ENCODE measurements at places on chromosomes 2 and 18.

DNA sequence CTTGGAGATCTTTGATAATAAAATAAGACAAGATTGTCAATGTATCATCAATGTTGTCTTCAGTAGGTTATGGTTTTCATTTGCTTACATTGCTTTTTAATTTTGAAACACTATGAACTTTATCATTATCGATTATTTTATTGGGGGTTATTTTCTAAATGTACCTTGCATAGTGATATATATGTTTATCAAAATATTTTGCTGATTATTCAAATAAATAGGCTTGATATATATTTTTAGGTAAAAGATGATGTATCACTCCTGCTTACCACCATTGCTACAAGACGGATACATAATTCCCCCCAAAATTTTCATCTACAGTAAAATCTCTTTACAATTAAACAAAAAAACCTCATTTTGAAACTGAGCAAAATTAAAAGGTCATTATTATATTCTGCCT, 293.8 kb downstream of the SUCLG1 start:
- DNase-seq, result no peak

- DNase-seq, result no peak
These were observed 62.4 kb downstream of the ZDBF2 start for GRCh38 chr2:206336861-206337260.

- no peak for DNase-seq
These were observed 598 bp downstream of the CCDC93 start for GRCh38 chr2:118013221-118013723.

GRCh38 chr2:8872821-8873432, 35.5 kb upstream of the KIDINS220 start:
- peak; percentile 65 for DNase-seq

DNA sequence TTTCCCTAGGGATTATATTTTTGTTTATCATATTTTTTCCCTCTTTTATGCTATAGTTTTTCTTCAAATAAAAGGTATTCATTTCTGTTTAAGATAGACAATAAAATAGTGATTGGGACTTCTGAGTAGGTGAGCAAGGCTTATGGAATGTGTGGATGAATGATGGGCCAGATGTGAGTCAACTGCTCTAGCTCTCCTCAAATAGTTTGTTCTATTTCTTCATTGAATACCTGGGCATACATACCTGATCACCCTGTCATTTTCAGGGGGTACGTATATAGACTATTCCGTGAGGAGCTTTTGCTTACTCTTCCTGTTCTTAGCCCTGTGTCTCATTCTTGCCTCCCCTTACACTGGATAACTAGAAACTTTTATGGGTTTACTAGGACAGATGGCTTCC, 41.9 kb downstream of the BABAM2 start:
- DNase-seq, result no peak

- peak; percentile 10 for DNase-seq
These were observed 139.4 kb downstream of the AKAIN1 start for GRCh38 chr18:5057386-5058348.

- DNase-seq, result no peak
These were observed 86.7 kb downstream of the L3MBTL4 start for GRCh38 chr18:6327895-6328620.

DNA sequence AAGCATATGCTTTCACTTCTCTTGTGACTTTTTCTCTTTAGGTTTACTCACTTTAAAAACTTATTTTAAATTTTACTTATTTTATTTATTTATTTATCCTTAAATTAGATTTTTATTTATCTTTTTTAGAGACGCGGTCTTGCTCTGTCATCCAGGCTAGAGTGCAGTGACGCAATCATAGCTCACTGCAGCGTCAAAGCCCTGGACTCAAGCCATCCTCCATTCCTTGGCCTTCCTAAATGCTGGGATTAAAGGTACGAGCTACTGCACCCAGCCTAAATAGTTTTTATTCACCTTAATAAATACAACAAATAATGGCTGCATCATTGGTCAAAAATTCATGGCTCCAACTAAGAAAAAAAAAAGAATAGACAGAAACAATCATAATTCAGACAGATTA, 415.7 kb upstream of the FIGN start:
- no peak for DNase-seq

DNA sequence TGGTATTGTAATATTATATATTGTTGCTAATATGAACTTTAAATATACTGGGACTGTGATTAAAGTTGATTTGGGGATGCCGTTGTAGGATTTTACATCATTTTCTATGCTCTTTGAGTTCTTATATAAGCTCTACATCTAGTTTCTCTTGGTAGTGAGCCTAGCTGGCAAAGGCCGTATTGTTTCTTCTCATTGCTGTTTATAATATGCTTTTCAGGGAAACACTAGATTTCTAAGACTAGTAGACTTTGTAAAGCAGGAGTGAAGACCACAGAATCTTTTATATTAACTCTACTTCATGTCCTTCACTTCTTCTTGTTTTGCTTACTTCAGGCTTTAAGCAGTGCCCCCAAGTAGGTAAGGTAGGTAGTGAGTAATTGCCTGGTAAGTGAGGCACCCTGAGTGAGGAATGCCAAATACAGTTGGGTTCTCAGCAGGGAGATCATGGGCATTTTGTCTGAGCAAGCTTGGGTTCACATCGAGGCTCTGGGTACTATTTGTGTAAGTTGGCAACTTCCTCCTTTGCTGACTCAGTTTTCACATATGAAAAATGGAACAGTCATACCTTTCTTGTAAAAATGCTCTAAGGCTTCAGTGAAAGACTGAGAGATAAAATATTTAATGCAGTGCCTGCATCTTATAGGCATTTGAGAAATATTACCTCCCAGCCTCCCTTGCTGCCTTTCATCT, 96.4 kb downstream of the RNF144A start:
- no peak for DNase-seq

GRCh38 chr2:38440655-38441054, 63.6 kb upstream of the ATL2 start:
- no peak for DNase-seq

- DNase-seq, result no peak
These were observed 106.4 kb downstream of the CTAGE1 start for GRCh38 chr18:22311301-22311700.

DNA sequence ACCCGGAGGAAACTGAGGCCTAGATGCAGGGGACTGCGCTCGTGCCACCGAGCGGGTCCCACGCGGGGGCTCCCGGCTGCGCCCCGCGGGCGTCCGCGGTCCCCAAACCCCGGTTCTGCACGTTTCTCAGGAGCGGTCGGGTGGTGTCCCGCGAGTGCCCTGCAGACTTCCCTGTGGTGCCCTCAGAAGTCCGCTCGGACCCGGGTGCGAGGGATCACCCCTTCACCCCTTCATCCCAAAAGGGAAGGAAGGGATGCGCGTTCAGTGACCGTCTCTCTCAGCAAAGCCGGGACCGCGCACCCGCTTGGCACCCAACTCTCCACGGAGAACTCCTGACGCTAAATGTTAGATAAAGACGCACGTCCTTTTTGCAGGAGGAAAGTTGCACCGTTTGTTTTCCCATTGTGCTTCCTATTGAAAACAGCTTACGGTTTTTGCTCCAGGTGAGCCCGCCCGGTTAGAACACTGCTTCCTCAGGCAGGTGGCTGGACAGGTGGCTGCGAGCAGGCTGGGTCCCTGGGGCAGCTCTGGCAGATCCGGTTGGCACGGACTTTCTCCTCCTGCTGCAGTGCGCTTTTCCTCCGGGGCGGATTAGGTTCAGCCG, 779 bp downstream of the DGKD start:
- DNase-seq, result no peak

GRCh38 chr2:200369886-200370285, 63.4 kb downstream of the SPATS2L start:
- no peak for DNase-seq

DNA sequence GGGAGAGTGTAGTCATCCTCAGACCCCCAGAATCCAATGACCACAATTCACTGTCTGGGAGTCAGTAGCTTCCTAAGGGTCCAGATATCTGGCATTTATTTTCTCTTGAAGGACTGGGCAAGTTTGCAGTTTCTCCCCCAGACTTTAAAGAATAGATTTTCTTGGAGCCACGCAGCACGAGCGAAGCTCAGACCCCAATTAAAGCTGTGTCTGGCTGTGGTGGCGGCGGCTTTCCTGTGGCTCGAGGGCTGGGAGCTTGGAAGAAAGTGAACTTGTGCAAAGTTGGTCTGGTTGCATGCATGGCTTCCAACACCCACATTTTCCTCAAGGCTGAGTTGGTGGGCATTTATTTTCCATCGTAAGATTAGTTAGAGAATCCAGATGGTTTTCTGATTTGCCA, 105.0 kb downstream of the ACKR3 start:
- DNase-seq, result no peak

- peak; percentile 73 for DNase-seq
These were observed 17.6 kb downstream of the PMAIP1 start for GRCh38 chr18:59917422-59917821.

DNA sequence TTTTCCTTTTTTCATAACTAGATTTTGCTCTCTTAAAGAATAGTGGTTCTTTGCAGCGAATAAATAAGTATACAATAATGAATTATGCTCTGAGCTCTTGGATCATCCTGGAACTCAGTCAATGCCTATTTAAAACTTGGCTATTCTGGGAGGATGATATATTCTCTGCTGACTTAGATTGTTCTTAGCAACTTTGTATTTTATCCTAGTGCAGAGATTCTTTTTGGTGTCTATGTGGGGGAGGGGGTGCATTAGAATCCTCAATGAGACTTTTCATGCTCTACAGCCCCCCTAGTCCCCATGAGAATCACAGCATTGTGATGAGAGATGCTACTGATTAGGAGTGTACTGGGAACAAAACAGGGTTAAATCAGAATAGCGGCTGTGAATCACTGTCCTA, 8.8 kb upstream of the FAM98A start:
- no peak for DNase-seq

- DNase-seq, result no peak
These were observed 117.6 kb upstream of the RASGRP3 start for GRCh38 chr2:33358878-33359277.
